ENCODE measurements at places on chromosomes 12 and 14. TPM values are rescaled to one million over a fixed set of nuclear protein-coding genes. Genes with fewer than 3 reads are reported as not detected.

The CLBA1 gene
- 0.55 TPM for total RNA-seq

The SDR9C7 gene
- not detected for total RNA-seq

The HOXC11 gene
- not detected for total RNA-seq

The OVCH1 gene
- total RNA-seq = not detected

The ARL6IP4 gene
- total RNA-seq = 213 TPM

The P2RX2 gene
- total RNA-seq = not detected

The TROAP gene
- 107 TPM for total RNA-seq

The CD163 gene
- not detected for total RNA-seq

The CAND1 gene
- 153 TPM for total RNA-seq

- no peak overlapping the region for H3K27ac ChIP-seq
- H3K27me3 ChIP-seq = no peaks in the 10 kb centered on the region
- peaks cover 73% of the 10 kb centered on the region for H3K36me3 ChIP-seq
- H3K4me1 ChIP-seq = peaks cover 8% of the 10 kb centered on the region
- no peak overlapping the region for H3K4me3 ChIP-seq
Observed at GRCh38 chr14:92160619-92161018, 38.9 kb downstream of the CPSF2 start.

DNA sequence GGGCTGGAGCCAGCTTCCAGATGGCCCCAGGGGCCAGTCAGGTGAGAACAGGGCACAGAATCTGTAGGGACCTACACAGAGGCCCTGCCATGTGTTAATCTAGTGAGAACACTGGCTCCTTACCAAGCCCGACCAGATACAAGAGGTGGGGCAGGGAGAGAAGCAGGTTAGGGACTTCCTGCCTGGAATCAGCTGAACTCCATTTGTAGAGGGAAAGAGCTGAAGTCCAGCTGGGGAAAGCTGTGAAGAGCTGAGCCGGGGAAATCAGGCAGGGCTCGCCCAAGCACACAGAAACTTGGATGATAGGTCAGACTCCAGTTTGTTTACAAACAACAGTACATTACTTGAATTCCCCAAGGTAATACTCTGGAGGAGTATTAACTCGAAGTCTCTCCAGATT lies 46.7 kb downstream of the PTGER2 start:
- no peak for DNase-seq
- H3K27me3 ChIP-seq = no peaks in the 10 kb centered on the region
- H3K27ac ChIP-seq = peak overlapping the region; percentile 22
- H3K36me3 ChIP-seq = peaks cover 5% of the 10 kb centered on the region

DNA sequence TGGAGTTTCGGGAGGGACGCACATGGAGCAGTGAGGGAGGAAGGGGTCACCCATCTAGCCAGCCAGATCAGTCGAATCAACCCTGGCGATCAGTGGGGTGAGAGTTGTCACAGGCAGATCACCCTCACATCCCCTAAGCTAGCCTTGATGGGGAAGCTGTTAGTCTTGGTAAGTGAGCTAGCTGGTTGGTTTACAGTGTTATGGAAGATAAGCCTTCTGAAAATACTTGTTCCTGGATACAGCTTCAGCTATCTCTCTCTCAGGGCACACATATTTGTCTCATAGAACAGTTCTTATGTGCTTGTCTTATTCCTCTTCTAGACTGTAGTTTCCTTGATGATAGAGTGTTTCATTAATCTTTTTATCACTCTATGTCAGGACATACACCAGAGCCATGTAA lies 26.2 kb upstream of the MANSC4 start:
- peak overlapping the region; percentile 58 for H3K27ac ChIP-seq
- no peak overlapping the region for H3K4me3 ChIP-seq
- peaks cover 45% of the 10 kb centered on the region for H3K4me1 ChIP-seq

- peaks cover 56% of the 10 kb centered on the region for H3K4me1 ChIP-seq
- peak overlapping the region; percentile 69 for H3K27ac ChIP-seq
- peaks cover 26% of the 10 kb centered on the region for H3K36me3 ChIP-seq
Observed at GRCh38 chr14:70642303-70643235, 853 bp downstream of the TTC9 start.

DNA sequence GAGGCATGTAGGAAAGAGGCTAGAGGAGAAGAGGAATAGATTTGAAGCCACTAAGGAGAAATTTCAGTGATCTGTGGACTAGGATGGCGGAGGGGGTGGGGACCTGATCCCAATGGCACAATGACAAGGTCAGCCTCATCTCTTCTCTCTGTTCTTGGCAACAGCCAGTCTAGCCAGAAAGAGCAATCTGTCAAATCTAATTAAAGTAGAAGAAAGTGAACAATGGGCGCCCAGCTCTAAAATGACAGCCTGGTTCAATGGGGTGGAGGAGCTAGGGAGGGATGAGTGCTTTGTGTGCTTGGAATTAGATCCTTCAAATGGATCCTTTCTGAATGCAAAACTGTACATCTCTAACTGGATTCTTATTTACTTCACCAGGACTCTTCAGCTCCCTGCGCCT lies 37.2 kb upstream of the TUBA1C start:
- H3K36me3 ChIP-seq = no peaks in the 10 kb centered on the region
- H3K4me3 ChIP-seq = no peak overlapping the region
- no peak overlapping the region for H3K27ac ChIP-seq
- H3K27me3 ChIP-seq = peaks cover 12% of the 10 kb centered on the region

GRCh38 chr12:127270193-127270592 lies 996.8 kb upstream of the TMEM132C start:
- no peaks in the 10 kb centered on the region for H3K4me1 ChIP-seq
- H3K27ac ChIP-seq = no peak overlapping the region
- H3K36me3 ChIP-seq = no peaks in the 10 kb centered on the region
- no peak overlapping the region for H3K4me3 ChIP-seq

DNA sequence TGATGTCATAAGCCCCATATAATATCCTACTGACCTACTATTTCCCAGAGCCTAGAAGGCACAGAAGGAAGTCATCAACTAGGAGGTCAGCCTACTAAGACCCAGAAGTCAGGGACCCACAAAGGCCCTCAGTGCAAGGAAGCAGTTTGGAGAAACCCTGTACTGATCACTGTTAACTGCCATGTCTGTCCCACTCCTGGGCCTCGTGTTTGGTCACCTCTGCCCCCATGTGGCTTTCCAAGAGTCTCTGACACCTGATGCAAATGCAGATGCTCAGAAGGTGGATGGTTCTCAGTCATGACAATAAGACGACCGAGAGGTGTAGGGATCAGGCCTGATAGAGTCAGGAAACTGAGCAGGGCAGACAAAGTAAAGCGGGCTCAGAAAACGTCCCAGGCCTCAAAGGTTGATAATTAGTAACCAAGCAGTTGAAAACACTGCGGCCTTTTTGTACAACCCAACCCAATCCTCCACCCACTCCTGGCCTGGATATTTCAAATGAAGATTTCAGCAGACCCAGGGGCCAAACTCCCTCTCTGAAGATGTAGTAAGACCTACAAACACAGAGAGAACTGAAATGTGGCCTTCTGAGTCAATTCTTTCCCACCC lies 23.4 kb downstream of the PRKAB1 start:
- no peak overlapping the region for H3K4me3 ChIP-seq
- H3K4me1 ChIP-seq = no peaks in the 10 kb centered on the region
- peaks cover 38% of the 10 kb centered on the region for H3K36me3 ChIP-seq
- no peaks in the 10 kb centered on the region for H3K27me3 ChIP-seq
- H3K27ac ChIP-seq = no peak overlapping the region

- H3K4me3 ChIP-seq = no peak overlapping the region
- peaks cover 27% of the 10 kb centered on the region for H3K27me3 ChIP-seq
- H3K4me1 ChIP-seq = no peaks in the 10 kb centered on the region
- no peak for DNase-seq
- no peaks in the 10 kb centered on the region for H3K36me3 ChIP-seq
Observed at GRCh38 chr14:70173569-70173968, 15.2 kb downstream of the SLC8A3 start.

DNA sequence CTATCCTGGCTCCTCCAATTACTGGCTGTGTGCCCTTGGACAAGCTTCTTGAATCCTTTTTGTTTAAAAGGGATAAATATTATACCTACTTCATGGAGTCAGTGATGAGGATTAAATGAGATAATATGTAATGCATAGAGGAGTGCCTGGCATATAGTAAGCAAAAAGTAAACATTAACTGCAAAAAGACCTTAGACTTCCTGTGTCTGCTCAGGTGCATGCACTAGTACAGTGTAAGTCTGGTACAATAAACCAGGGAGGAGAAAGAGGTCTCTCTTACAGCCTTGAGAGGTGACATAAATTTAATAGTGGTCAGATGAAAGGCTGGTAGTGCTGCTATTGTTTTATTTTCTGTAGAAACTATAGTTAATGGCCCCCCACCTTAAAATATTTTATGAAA lies 305.2 kb upstream of the MIS18BP1 start:
- DNase-seq = no peak
- H3K4me1 ChIP-seq = no peaks in the 10 kb centered on the region
- no peak overlapping the region for H3K4me3 ChIP-seq
- no peaks in the 10 kb centered on the region for H3K36me3 ChIP-seq
- no peaks in the 10 kb centered on the region for H3K27me3 ChIP-seq

- H3K36me3 ChIP-seq = no peaks in the 10 kb centered on the region
- peak overlapping the region; percentile 35 for H3K4me3 ChIP-seq
- H3K27ac ChIP-seq = peak overlapping the region; percentile 60
- DNase-seq = peak; percentile 58
- peaks cover 2% of the 10 kb centered on the region for H3K27me3 ChIP-seq
Observed at GRCh38 chr12:113086249-113087164, 30.0 kb downstream of the DTX1 start.

DNA sequence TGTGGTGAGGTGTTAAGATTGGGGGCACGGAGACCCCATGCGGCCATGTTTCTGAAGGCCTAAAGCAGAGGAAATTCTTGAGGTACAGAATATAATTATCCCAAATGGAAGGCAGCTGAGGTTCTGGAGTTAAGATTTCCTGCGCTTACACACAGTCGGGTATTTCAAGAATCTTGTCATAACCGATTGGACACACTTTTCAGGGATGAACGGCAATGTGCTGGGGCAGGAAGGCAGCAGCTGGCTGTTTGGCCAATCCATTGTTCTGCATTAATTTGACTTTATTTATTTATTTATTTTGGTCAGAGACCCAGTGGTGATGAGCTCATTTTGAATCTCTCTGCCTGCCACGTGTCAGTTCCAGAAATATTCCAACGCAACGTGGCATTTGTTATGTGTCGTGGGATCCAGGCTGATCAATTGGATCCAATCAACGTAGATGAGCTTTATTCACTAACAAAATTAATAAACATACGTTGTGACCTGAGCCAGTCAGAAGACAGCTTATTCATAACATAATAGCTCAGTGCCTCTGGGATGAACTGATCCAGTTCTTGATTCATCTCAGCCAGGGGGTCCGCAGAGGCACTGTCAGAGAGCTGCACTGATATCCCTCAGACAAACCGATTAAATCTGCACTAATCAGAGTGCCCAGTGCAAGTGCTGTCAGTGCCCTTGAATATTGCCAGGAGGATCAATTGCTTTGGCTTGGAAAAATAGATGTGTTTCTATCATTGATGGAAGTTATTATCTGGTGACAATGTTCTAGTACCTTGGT lies 181.0 kb downstream of the KTN1 start:
- H3K4me1 ChIP-seq = peaks cover 2% of the 10 kb centered on the region
- DNase-seq = no peak
- no peak overlapping the region for H3K27ac ChIP-seq
- no peak overlapping the region for H3K4me3 ChIP-seq
- peaks cover 2% of the 10 kb centered on the region for H3K27me3 ChIP-seq

DNA sequence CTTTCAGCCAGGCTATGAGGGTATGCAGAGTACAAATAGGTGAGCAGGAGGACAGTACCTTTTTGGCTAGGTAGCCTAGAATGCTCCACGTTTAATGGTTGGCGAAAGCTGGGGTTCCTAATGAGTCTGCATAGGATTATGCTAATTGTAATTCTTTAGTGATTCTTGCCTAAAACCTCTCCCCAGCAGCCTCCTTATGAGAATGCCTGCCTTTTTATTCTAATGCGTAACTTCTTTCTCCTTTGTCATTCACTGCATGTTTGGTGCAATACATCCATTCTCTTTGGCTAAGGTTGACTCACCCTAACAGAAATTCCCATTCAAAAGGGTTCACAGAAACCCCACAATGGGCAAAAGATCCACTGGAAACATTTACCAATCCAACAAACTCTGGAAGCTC lies 752.2 kb downstream of the FSCB start:
- H3K27me3 ChIP-seq = no peaks in the 10 kb centered on the region
- DNase-seq = no peak
- no peak overlapping the region for H3K4me3 ChIP-seq

DNA sequence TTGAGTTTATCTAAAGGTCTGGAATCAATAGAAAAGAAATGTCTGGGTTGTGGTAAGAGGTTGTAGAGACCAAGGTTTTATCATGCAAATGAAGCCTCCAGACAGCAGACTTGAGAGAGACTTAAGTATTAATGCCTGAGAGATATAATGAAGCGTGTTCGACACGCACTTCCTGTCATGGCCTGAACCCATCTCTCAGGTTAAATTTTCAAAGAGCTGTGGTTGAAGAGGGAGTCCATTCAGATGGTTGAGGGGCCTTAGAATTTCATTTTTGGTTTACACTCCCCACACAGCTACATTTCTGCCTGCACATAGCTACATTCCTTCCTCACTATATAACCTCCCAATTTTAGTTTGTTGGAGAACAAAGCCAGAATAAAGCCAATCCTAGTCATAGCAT lies 10.1 kb upstream of the CLEC12A start:
- no peak overlapping the region for H3K4me3 ChIP-seq
- DNase-seq = peak; percentile 46
- peaks cover 21% of the 10 kb centered on the region for H3K36me3 ChIP-seq
- no peaks in the 10 kb centered on the region for H3K27me3 ChIP-seq
- peaks cover 53% of the 10 kb centered on the region for H3K4me1 ChIP-seq

- peak overlapping the region; percentile 93 for H3K27ac ChIP-seq
- H3K36me3 ChIP-seq = peaks cover 8% of the 10 kb centered on the region
- peaks cover 26% of the 10 kb centered on the region for H3K4me1 ChIP-seq
- H3K27me3 ChIP-seq = peaks cover 11% of the 10 kb centered on the region
- H3K4me3 ChIP-seq = peak overlapping the region; percentile 89
Observed at GRCh38 chr12:95218150-95219133, 835 bp downstream of the VEZT start.

GRCh38 chr14:104332634-104333270 lies 194.4 kb downstream of the KIF26A start:
- H3K36me3 ChIP-seq = no peaks in the 10 kb centered on the region
- H3K27ac ChIP-seq = no peak overlapping the region
- DNase-seq = no peak

- H3K4me3 ChIP-seq = no peak overlapping the region
- DNase-seq = no peak
- H3K27ac ChIP-seq = no peak overlapping the region
- no peaks in the 10 kb centered on the region for H3K36me3 ChIP-seq
Observed at GRCh38 chr12:57850854-57851430, 4.4 kb upstream of the CTDSP2 start.

DNA sequence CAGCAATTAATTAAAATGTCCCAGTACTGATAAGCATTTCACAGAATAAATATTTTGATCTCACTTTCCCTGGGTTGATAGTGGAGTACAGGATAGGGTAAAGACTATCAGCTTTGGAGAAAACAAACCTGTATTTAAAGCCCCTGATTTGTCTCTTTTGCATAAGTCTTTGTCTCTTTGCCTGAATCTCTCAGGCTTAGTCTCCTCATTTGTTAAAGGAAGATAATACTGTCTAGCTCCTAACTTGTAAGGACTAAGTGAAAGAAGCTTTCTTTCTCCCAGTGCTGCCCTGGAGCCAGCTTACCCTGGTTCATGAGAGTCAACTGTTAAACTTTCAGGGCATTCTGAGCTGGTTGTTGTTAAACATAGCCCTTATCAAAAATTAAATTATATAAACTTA lies 5.5 kb upstream of the NR1H4 start:
- H3K27me3 ChIP-seq = peaks cover 3% of the 10 kb centered on the region
- H3K4me3 ChIP-seq = no peak overlapping the region
- H3K4me1 ChIP-seq = no peaks in the 10 kb centered on the region
- no peaks in the 10 kb centered on the region for H3K36me3 ChIP-seq
- H3K27ac ChIP-seq = no peak overlapping the region

- no peak overlapping the region for H3K4me3 ChIP-seq
- no peaks in the 10 kb centered on the region for H3K36me3 ChIP-seq
- no peak for DNase-seq
- peaks cover 51% of the 10 kb centered on the region for H3K4me1 ChIP-seq
- H3K27ac ChIP-seq = no peak overlapping the region
- H3K27me3 ChIP-seq = no peaks in the 10 kb centered on the region
Observed at GRCh38 chr12:14975457-14975856, 2.6 kb downstream of the PDE6H start.
